ENCODE measurements at places on chromosomes 5 and 9. TPM values are rescaled to one million over a fixed set of nuclear protein-coding genes. Genes with fewer than 3 reads are reported as not detected.

PSIP1 gene
- polyA plus RNA-seq: 68.4 TPM

FCN2 gene
- polyA plus RNA-seq: 0.16 TPM

LIFR gene
- 43.1 TPM for polyA plus RNA-seq

DDX4 gene
- polyA plus RNA-seq: 0.06 TPM

ADAMTS13 gene
- 7.8 TPM for polyA plus RNA-seq

SPATA9 gene
- 1.4 TPM for polyA plus RNA-seq

FNIP1 gene
- 13.8 TPM for polyA plus RNA-seq

RANBP6 gene
- polyA plus RNA-seq: 17.2 TPM

GABRP gene
- polyA plus RNA-seq: 0.90 TPM

ZNF354C gene
- polyA plus RNA-seq: 7.4 TPM

ZNF883 gene
- polyA plus RNA-seq: 4.1 TPM

FOXE1 gene
- polyA plus RNA-seq: not detected

IL5 gene
- 0.29 TPM for polyA plus RNA-seq

TAF1L gene
- polyA plus RNA-seq: 0.03 TPM

BDP1 gene
- polyA plus RNA-seq: 23.3 TPM

NFX1 gene
- 26.0 TPM for polyA plus RNA-seq

ZNF300 gene
- 8.9 TPM for polyA plus RNA-seq

NOP16 gene
- 30.4 TPM for polyA plus RNA-seq

ORM2 gene
- polyA plus RNA-seq: not detected

TERT gene
- polyA plus RNA-seq: not detected

LOX gene
- polyA plus RNA-seq: 63.2 TPM

HSD17B4 gene
- 60.7 TPM for polyA plus RNA-seq

SH3RF2 gene
- 9.3 TPM for polyA plus RNA-seq

PGM5 gene
- 49.0 TPM for polyA plus RNA-seq

NELFB gene
- polyA plus RNA-seq: 45.6 TPM

SV2C gene
- 0.08 TPM for polyA plus RNA-seq

ITGA2 gene
- polyA plus RNA-seq: 7.2 TPM

WNK2 gene
- 16.4 TPM for polyA plus RNA-seq

MTRR gene
- 26.1 TPM for polyA plus RNA-seq

PCDHGB1 gene
- polyA plus RNA-seq: 0.49 TPM

IL6ST gene
- 59.1 TPM for polyA plus RNA-seq

EDIL3 gene
- polyA plus RNA-seq: 11.6 TPM

EGFL7 gene
- polyA plus RNA-seq: 59.9 TPM

NOXA1 gene
- polyA plus RNA-seq: 2.2 TPM

ADGRV1 gene
- 0.92 TPM for polyA plus RNA-seq

PCDHGC5 gene
- 0.78 TPM for polyA plus RNA-seq

FOXD4L4 gene
- polyA plus RNA-seq: not detected

CCDC192 gene
- 0.48 TPM for polyA plus RNA-seq

GRXCR2 gene
- polyA plus RNA-seq: not detected

SELENOP gene
- 98.3 TPM for polyA plus RNA-seq

PRRX2 gene
- polyA plus RNA-seq: 4.5 TPM

GABBR2 gene
- 0.82 TPM for polyA plus RNA-seq

PRR16 gene
- 19.3 TPM for polyA plus RNA-seq

RNF180 gene
- polyA plus RNA-seq: 1.6 TPM

AJM1 gene
- 2.4 TPM for polyA plus RNA-seq

CKMT2 gene
- polyA plus RNA-seq: 102 TPM

C1QTNF3 gene
- 91.7 TPM for polyA plus RNA-seq

CFAP157 gene
- polyA plus RNA-seq: 1.4 TPM

GABRA6 gene
- polyA plus RNA-seq: not detected

TMOD1 gene
- 151 TPM for polyA plus RNA-seq

SERINC5 gene
- polyA plus RNA-seq: 19.1 TPM

CDKN2A gene
- 0.30 TPM for polyA plus RNA-seq

GOLGA1 gene
- polyA plus RNA-seq: 10.9 TPM

SPATA31A3 gene
- not detected for polyA plus RNA-seq

DTWD2 gene
- polyA plus RNA-seq: 7.8 TPM
